ENCODE measurements at places on chromosomes 12 and 14. TPM values are rescaled to one million over a fixed set of nuclear protein-coding genes. Genes with fewer than 3 reads are reported as not detected.

Gene DNAJC22
- total RNA-seq: 19.2 TPM

Gene CCDC177
- not detected for total RNA-seq

Gene FAM181A
- total RNA-seq: not detected

Gene CLEC2A
- total RNA-seq: not detected

Gene OTX2
- not detected for total RNA-seq
